Kidney epithelial cell (primary cell): ENCODE measurements at places on chromosomes 5 and 9. TPM values are rescaled to one million over a fixed set of nuclear protein-coding genes. Genes with fewer than 3 reads are reported as not detected.

DNA sequence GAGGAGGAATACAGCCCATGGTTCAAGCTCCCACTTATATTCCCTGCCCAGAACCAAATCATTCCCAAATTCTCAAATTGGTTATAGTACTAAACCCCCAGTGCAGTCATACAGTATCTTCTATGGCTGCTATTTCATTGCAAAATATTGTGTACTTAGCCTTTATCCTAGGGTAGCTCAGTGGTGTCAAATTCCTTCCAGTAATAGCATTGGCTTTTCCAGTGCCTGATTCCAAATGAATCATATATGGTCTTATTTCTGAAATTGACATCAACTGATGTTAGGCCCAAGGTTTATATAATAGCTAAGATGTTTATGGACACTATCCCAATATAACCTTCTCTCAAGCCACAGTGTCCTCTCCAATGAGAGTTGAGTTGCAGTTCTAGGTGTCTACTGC, 256.7 kb downstream of the NDUFS4 start:
- DNase-seq = no peak

DNA sequence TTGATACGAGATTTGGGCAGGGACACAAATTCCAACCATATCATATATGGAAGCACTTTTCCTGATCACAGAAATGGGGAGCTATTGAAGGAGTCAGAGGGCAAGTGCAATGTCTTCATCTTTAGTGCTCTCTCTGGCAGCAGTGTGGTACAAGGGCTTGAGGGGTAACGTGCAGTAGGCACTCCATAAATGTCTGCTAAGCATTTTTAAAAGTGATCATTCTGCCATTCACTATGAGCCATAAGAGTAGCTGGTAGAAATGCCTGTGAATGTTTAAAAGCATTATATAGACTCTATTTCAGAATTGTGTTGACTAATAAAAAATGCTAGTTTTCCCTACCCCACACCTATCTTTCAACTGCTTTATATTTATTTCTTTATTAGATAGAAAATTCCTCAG, 61.1 kb upstream of the DHFR start:
- DNase-seq = no peak

DNA sequence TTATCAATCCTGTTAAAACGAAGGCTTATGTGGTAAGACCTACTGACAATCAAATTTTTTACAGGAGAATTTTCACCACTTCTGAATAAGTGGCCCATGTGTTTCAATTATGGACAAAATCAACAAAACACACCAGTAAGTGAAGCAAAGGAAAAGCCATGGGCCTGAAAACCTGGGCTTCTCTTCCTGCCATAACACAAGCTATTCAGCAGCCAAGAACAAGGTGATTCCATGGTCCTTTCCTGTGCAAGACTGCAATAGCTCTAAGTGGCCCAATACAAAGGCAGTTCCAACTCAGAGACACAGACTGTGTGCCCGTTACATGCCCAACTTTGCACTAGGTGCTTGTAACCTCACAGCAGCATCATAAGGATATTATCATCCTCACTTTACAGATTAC, 168.5 kb downstream of the EPB41L4A start:
- DNase-seq = no peak

DNA sequence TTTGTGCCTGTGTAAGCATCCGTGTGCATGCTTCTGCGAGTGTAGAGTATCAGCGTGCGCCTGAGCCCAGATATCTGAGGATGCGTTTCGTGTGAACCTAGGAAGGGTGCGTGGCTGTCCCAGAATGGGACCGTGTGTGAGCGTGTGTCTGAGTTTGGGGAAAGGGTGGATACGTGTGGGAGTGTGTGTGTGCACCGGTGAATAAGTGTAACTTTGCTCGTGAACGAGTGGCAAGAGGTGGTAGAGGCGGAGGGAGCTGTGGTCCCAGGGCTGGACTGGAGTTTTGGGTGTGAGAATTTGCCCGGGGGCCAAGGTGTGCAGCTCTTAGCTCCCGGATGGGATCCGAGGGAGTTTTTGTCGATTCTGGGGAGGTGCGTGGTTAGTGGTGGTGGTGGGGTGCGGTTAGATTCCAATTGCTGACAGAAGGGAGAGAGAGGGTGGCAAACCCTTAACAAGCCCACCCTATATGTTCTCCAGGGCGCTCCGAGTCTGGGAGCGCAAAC, 686 bp upstream of the COL27A1 start:
- no peak for DNase-seq

- no peak for DNase-seq
Measured at GRCh38 chr9:84320231-84320630, 20.3 kb downstream of the SLC28A3 start.

DNA sequence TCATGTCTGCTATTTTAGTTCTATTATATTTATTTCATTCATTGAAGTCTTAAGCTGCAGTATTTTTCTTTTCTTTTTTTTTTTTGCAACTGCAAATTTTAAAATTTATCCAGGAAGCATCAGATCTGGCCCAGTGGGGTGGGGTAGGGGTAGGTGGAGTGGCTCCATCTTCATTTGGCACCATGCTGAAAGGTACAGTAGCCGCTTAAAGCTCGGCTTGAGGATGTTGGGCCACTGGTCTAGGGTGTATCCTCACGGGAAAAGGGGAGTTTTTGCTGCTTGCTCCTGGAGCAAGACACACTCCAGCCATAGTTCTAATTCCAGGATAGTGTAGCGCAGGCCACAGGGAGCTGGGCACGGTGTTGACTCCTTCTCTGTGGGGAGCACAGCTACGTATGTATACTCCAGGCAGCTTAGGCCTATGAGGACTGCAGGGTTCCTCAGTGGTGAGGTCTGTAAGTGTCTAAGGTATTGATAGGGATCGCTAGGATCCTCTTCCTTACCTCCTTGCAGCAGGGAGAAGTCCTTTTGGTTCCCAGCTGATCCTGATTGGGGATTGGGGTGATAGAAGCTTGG, 22.7 kb downstream of the RCL1 start:
- no peak for DNase-seq

DNA sequence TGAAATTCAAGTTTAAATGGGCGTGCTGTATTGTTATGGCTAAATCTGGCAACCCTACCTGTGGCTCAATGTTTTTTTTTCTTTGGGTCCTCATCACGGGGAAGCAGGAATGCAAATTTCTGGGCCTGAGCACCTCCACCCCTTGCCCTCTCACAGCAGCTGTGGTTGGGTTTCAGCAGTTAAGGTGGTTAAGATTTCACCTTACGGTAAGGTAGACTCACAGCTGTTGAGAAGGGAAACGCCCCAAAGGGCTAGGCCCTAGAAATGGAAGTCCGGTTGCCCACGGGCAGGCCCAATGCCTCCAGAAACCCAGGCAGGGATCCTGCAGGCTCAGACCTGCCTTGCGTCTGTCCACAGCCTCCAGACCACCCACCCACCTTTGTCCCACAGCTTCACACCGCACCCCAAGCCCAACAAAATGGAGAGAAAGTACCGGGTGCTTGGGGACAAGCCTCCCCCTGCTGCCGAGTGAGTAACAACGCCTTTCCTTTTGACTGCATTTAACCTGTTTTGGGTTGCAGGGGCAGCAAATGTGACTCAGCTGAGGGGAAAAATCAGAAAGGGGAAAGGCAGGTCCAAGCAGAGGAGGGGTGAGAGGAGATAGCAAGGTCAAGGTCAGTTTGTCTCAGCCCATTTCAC, 48.1 kb upstream of the TDRD7 start:
- DNase-seq = no peak

DNA sequence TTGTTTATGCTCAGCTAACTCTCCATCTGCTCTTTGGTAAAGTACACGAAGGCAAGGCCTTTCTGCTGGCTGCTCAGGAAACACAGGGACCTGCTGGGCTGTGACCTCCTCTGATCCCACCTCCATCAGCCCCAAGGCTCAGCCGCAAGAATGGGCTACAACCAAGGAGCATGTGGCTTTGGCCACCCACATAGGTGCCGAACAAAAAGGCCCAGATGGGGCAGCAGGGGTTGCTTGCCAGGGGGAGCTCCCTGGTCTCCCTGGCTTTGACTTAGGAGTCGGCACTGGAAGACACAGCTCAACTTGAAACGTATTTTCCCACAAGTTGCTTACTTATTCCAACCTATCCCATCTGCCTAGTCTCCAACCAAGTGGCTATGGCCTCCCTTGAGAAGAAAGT, 461.1 kb downstream of the ICE1 start:
- DNase-seq = no peak

- no peak for DNase-seq
Measured at GRCh38 chr9:121380846-121381245, 10.8 kb upstream of the STOM start.

GRCh38 chr5:56170557-56170956, 62.6 kb downstream of the ANKRD55 start:
- no peak for DNase-seq

DNA sequence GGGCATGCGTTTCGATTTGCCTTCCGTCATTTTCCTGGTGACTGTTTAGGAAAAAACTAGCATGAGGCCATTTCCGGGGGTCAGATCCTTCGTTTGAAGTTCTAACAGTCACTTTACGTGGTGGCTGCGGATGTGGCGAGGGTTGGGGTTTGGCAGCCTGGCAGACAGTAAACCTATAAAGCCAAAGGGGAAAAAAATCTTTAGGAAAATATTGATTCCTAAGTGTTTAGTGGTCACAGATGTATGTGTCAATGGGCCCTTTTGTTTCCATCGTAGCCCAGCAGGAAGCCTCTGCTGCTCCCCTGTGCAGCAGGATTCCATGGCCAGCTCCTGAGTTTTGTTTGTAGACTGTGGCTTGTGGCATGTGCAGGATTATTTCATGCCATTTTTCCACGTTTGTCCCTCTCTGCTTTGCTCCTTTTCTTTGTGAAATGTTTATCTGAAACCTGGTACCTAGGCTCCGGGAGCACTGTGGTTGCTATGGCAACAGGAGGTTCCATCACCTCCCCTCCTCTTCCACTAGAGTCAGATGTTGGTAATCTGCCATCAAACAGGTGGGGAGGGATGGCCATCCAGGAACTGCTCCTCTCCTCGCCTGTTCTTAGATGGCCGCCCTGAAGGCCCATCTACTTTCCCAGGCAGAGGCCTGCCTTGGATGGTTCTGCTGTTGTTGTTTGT, 202.3 kb downstream of the AOPEP start:
- no peak for DNase-seq

GRCh38 chr9:124470726-124471125, 20.5 kb downstream of the ADGRD2 start:
- DNase-seq = no peak

GRCh38 chr5:1754531-1755220, 45.0 kb downstream of the MRPL36 start:
- DNase-seq = no peak

The FGD3 gene
- total RNA-seq = 0.41 and 0.46 TPM in 2 replicates

The PRRX2 gene
- 0.27 TPM in 1 of 2 replicates, not detected in the other for total RNA-seq
